ENCODE measurements at places on chromosomes 16 and 17.
A peak's percentile ranks its signal among the peaks of the same experiment; 100 is the strongest.

DNA sequence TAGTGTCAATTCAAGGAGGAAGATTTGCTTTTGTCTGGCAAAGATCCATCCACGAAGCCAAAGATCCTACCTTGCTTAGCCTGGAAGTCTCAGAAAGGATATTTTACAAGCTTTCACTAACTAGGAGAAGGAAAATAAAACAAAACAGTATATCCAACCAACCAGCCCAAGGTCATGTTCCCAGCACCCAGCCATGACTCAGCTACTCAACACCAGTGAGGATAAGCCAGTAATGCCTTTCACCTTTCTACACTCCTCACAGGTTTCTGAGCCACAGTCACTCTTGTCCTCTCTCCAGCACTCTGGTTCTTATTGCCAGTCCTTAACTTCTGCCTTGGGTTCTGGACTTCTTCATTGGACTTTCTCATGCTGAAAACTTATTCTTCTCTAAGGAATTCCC, 116.2 kb downstream of the CDH11 start:
- no peak for DNase-seq

DNA sequence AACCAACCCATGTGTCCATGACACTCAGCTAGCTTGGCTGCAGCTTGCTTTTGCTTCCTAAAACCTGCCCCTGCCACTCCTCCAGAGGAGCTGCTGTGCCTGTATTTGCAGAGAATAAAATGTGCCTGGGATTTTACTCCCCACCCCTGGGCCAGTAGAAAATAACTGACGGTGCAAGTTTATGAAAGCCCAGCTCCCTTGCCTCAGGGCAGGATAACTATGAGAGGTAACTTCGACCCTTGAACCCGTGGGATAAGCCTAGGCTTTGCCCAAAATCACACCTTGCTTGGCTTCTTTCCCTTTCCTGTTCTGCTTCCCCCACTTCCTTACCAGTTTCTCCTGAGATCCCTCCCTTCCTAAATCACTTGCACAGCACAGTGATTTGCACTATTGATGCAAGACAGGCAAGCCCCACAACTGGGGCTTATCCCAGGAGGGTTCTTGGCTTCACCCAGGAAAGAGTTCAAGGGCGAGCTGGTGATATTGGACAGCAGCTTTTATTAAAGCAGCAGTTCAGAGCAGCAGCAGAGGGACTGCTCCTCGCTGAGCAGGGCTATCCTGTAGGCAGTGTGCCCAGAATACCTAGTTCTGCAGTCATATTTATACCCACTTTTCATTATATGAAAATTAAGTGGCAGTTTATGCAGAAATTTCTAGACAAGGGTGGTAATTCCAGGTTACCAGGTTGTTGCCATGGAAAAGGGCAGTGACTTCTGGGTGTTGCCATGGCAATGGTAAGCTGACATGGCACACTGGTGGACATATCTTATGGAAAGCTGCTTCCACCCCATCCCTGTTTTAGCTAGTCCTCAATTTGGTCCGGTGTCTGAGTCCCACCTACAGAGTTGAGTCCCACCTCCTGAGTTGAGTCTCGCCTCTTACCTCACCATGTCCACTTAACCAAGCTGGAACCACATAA, 6.3 kb upstream of the ERCC4 start:
- DNase-seq = no peak

GRCh38 chr17:17545031-17545820, 46.3 kb downstream of the PEMT start:
- DNase-seq = peak; percentile 65

DNA sequence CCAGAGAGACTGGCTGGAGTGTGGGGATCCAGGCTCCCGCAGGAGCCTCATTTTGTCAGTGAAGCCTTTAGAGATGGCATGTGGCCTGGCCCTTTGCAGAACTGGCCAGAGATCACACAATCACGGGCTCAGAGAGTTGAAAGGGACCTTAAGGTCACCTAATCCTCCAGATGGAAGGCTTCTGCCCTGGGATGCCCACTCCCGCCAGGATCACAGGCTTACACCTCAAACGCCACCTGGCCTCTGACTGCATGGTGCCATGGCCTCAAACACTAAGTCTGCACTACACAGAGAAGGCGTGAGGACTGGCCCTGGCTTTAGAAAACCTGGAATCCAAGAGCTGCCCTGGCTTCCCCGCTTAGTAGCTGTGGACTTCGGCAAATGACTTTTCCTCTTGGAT, 306.8 kb upstream of the CCL2 start:
- no peak for DNase-seq

DNA sequence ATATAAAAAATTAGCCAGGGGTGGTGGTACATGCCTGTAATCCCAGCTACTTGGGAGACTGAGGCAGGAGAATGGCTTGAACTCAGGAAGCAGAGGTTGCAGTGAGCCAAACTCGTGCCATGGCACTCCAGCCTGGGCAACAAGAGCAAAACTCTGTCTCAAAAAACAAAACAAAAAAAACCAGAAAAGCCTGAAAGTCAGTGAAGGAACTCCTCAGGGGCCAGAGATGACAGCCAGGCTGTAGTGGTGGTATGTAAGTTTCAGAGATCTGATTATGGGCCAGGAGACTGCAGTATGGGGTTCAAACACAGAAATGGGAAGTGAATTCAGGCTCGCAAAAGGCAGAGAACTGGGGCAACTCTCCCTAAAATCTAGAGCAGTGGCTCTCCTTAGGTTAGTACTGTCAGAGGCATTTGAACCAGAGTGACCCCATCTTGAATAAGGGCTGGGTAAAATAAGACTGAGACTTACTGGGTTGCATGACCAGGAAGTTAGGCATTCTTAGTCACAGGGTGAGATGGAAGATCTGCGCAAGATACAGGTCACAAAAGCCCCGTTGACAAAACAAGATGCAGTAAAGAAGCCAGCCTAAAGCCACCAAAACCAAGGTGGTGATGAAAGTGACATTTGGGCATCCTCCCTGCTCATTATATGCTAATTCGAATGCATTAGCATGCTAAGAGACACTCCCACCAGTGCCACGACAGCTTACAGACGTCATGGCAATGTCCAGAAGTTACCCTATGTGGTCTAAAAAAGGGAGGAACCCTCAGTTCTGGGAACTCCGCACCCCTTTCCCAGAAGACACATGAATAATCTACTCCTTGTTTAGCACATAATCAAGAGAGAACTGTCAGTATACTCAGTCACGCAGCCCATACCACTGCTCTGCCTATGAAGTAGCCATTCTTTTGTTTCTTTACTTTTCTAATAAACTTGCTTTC, 120.2 kb upstream of the XYLT1 start:
- DNase-seq = peak; percentile 4

DNA sequence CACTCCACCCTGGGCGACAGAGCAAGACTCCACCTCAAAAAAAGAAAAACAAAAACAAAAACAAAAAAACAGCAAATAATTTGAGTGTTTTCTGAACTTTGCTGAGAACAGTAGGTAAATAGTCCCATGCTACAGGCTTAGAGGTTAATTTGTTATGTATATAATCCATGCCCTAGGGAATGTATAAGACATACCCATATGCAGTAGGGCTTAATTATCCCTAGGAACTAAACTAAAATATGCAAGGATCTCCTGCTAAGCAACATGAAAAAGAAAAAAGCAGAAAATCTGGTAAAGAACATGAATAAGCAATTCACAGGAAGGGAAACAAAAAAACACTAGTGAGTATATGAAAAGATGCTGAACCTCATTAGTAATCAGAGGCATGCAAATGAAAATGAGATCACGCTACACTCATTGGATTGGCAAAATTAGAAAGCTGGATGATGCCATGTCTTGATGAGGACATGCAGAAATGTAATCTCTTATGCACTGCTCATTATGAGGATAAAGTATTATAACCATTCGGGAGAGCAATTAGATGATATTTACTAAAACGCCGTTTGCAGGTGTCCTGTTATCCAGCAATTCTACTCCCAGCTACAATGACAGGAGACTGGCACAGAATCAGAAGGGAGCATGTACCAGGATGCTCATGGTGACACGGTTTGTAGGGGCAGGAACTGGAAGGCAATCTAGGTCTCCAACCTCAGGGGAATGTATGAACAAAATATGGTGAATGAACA, 5.6 kb downstream of the KCTD13 start:
- DNase-seq = no peak

GRCh38 chr16:52089476-52089875, 457.5 kb downstream of the TOX3 start:
- DNase-seq = no peak

- peak; percentile 25 for DNase-seq
Observed at GRCh38 chr16:88329726-88330700, 52.7 kb upstream of the ZNF469 start.

- DNase-seq = no peak
Observed at GRCh38 chr16:26806657-26807056, 260.1 kb upstream of the C16orf82 start.
